ENCODE measurements at places on chromosomes 13 and 19. TPM values are rescaled to one million over a fixed set of nuclear protein-coding genes. Genes with fewer than 3 reads are reported as not detected.

GRCh38 chr13:80528733-80529132, 187.8 kb upstream of the SPRY2 start:
- DNase-seq = no peak
- no peak overlapping the region for H3K27ac ChIP-seq
- no peaks in the 10 kb centered on the region for H3K27me3 ChIP-seq
- H3K4me1 ChIP-seq = no peaks in the 10 kb centered on the region
- H3K36me3 ChIP-seq = no peaks in the 10 kb centered on the region

DNA sequence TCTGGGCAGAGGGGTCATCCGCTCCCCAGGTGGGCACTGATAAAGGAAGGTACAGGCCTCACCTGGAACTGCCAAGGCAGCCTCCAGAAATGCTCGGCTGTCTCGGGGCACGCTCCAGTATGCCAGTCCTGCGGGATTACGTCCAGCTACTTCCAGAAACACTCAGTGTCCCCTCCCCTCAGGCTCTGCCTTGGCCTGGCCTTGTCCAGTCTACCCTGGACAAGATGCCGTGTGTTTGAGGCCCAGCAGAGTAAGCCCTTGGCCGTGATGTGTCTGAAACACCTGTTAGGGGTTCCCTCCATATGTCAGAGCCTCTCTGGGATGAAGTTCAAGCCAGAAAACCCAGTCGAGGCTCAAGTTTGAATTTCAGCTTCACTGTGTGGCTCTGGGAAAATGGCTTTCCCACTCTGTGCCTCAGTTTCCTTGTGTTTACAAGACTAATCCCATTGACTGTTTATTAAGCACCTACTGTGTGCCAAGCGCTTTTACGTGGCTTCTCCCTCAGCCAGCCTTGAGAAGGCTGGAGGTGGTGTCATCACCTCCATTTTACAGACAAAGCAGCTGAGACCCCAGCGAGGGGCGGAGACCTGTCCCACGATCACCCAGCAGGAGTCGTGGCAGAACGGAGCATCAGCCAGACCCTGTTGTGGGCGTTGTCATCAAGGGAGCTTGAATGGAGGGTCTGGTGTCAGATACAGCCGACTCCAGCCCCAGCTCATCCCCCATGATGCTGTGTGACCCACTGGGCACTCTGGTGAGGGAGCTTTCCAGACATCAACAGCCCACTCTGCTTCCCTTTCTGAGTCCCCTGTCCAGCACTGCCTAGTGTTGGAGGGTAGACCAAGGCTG, 2.0 kb upstream of the PIK3R2 start:
- no peaks in the 10 kb centered on the region for H3K27me3 ChIP-seq
- H3K27ac ChIP-seq = no peak overlapping the region
- H3K4me3 ChIP-seq = no peak overlapping the region
- peaks cover 13% of the 10 kb centered on the region for H3K36me3 ChIP-seq

DNA sequence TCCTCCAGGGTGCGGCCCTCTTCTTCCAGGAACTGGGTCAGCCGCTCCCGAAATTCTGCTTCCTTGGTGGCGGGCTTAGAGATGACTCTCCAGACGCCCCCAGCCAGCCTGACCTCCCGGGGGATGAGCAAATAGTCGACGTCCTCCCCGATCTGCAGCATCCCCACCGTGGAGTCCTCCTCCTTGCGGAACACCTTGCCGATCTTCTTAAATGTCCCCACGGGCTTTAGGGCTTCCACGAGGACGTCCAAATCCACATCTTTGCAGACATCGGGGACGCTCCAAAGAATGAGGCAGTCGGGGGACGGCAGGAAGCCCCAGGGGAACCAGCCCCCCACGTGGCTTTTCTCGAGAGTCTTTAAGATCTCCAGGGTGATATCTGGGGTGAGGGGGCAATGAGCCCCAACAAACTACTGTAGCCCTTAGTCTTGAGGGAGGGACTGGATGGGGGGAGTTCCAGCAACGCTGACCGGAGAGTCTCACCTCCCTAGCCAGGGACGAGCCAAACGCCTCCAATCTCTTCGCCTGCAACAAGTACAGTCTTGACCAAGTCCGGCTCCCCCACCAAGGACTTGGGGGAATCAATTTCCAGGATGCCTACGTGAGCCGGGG, 608 bp downstream of the CCDC8 start:
- DNase-seq = no peak
- H3K36me3 ChIP-seq = no peaks in the 10 kb centered on the region
- H3K27me3 ChIP-seq = no peaks in the 10 kb centered on the region

GRCh38 chr13:35475960-35476943, at the start of gene MAB21L1:
Gene MAB21L1 (minus strand): TSS chr13:35476689. CDS start chr13:35476138, 551 bp downstream.
- peak; percentile 26 for DNase-seq
- H3K36me3 ChIP-seq = no peaks in the 10 kb centered on the region

GRCh38 chr19:1610579-1610978, 5.3 kb upstream of the UQCR11 start:
- peaks cover 36% of the 10 kb centered on the region for H3K36me3 ChIP-seq
- H3K27me3 ChIP-seq = no peaks in the 10 kb centered on the region
- H3K4me3 ChIP-seq = no peak overlapping the region
- H3K4me1 ChIP-seq = peaks cover 7% of the 10 kb centered on the region
- DNase-seq = no peak

- no peak overlapping the region for H3K27ac ChIP-seq
- H3K4me1 ChIP-seq = peaks cover 43% of the 10 kb centered on the region
- H3K36me3 ChIP-seq = no peaks in the 10 kb centered on the region
These were observed 7.7 kb downstream of the ZC3H4 start for GRCh38 chr19:47105874-47106273.

GRCh38 chr13:44407379-44407778, 33.8 kb downstream of the SERP2 start:
- H3K4me1 ChIP-seq = no peaks in the 10 kb centered on the region
- peaks cover 3% of the 10 kb centered on the region for H3K27me3 ChIP-seq
- H3K27ac ChIP-seq = no peak overlapping the region
- DNase-seq = no peak
- no peaks in the 10 kb centered on the region for H3K36me3 ChIP-seq

- peak; percentile 96 for DNase-seq
- H3K27ac ChIP-seq = peak overlapping the region; percentile 100
- H3K27me3 ChIP-seq = no peaks in the 10 kb centered on the region
- H3K4me1 ChIP-seq = peaks cover 35% of the 10 kb centered on the region
These were observed 1.9 kb upstream of the HNRNPL start for GRCh38 chr19:38851622-38852230.

GRCh38 chr13:37481011-37481884, 117.3 kb downstream of the POSTN start:
- H3K27me3 ChIP-seq = no peaks in the 10 kb centered on the region
- no peak overlapping the region for H3K4me3 ChIP-seq
- no peaks in the 10 kb centered on the region for H3K4me1 ChIP-seq
- no peak for DNase-seq
- H3K27ac ChIP-seq = no peak overlapping the region
- no peaks in the 10 kb centered on the region for H3K36me3 ChIP-seq

KLK15 gene
- not detected for total RNA-seq

ZNF85 gene
- total RNA-seq = 14.4 TPM

Data from adrenal gland (tissue), 19 donors.